Small intestine (tissue), 16 donors: ENCODE measurements at places on chromosomes 11 and 22. TPM values are rescaled to one million over a fixed set of nuclear protein-coding genes. Genes with fewer than 3 reads are reported as not detected.

Gene ISX
- polyA plus RNA-seq, result 44.6 TPM

Gene LMO1
- not detected for polyA plus RNA-seq

DNA sequence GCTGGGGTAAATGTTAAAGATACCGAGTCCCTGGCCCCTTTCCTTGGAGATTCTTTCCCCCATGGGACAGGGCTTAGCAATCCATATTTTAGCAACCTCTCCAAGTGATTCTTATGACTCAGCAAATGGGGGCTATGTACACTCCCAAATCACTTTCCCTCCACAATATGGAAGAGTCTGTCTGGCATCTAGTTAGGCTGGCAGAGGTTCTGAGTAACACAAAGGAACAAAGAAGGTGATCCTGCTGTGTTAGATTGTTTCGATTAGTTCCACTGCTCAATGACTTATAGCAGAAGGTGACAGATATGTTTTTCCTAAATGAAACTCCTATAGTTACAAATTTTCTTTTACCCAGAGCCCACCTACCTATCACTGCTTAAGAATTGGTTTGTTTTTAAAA, 154.0 kb upstream of the SYT13 start:
- H3K4me3 ChIP-seq, result no peak overlapping the region
- H3K27ac ChIP-seq, result no peak overlapping the region
- no peaks in the 10 kb centered on the region for H3K4me1 ChIP-seq
- no peaks in the 10 kb centered on the region for H3K27me3 ChIP-seq
- no peaks in the 10 kb centered on the region for H3K36me3 ChIP-seq

- peak; percentile 12 for DNase-seq
- H3K27ac ChIP-seq, result peak overlapping the region; percentile 45
- H3K4me1 ChIP-seq, result peaks cover 8% of the 10 kb centered on the region
- peaks cover 14% of the 10 kb centered on the region for H3K36me3 ChIP-seq
- H3K4me3 ChIP-seq, result no peak overlapping the region
- no peaks in the 10 kb centered on the region for H3K27me3 ChIP-seq
Measured at GRCh38 chr22:20211997-20212753, 55.9 kb downstream of the RTN4R start.

DNA sequence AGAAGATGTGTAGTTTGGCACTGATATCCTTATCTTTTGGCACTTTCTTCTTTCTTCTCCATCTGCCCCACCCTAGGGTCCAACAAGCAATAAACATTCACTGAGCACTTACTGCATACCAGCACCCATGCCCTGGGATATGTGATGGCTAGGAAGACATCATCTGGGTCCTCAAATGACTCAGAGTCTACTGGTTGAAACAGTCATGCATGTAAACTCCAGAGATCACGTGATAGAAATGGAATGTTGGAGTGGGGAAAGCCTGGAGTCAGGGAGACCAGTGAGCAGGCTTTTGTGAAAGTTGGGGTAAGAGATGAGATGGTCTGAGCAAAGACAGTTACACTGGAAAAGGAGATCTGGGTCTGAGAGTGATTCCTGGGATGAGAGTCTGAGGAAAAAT, 724.9 kb upstream of the TENM4 start:
- no peaks in the 10 kb centered on the region for H3K27me3 ChIP-seq
- no peak overlapping the region for H3K27ac ChIP-seq
- no peaks in the 10 kb centered on the region for H3K36me3 ChIP-seq
- DNase-seq, result no peak

DNA sequence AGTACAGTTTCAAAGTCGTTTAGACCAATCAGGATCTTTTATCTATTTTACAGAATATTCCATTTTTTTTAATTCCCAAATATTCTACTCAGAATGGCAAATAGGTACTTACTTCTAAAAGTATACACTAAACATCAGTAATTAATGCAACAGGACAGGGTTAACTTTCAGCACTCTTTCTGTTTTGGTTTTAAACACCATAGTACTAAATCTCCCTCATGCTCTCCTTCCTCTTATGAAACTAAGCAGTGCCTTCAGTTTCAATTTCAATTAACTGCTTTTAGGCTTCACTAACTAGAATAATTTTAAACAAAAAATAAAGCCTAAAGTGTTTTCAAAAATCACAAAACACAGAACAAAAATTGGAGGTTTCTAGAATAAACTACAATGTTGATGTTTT, 57.9 kb downstream of the NOX4 start:
- H3K36me3 ChIP-seq, result no peaks in the 10 kb centered on the region
- no peak for DNase-seq
- no peaks in the 10 kb centered on the region for H3K27me3 ChIP-seq
- no peaks in the 10 kb centered on the region for H3K4me1 ChIP-seq
- no peak overlapping the region for H3K27ac ChIP-seq
- no peak overlapping the region for H3K4me3 ChIP-seq
